ENCODE measurements at places on chromosomes 2 and 18.

DNA sequence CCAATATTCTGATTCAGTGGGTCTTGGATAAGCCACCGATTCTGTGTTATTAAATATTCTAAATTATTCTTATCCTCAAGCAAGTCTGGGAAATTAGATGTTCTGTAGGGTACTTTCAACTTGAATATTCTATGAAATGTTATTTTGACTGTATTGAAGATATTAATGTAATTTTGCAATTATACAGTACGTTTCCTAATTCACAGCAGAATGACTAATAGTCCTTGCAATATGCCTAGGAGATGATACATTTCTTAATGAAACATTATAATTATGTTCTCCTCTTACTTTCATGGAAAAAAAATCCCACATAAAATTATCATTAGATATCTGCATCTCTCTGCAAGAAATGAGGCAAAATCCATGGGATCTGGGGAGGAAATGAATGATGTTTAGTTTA, 46.2 kb upstream of the PLA2R1 start:
- H3K36me3 ChIP-seq, result no peaks in the 10 kb centered on the region
- H3K4me3 ChIP-seq, result no peak overlapping the region
- no peak for DNase-seq
- peak overlapping the region; percentile 67 for H3K27ac ChIP-seq
- peaks cover 25% of the 10 kb centered on the region for H3K4me1 ChIP-seq

GRCh38 chr2:231461516-231461971, 2.7 kb downstream of the NCL start:
- peaks cover 30% of the 10 kb centered on the region for H3K4me1 ChIP-seq
- H3K27ac ChIP-seq, result no peak overlapping the region
- DNase-seq, result no peak
- no peak overlapping the region for H3K4me3 ChIP-seq
- H3K36me3 ChIP-seq, result peaks cover 60% of the 10 kb centered on the region

DNA sequence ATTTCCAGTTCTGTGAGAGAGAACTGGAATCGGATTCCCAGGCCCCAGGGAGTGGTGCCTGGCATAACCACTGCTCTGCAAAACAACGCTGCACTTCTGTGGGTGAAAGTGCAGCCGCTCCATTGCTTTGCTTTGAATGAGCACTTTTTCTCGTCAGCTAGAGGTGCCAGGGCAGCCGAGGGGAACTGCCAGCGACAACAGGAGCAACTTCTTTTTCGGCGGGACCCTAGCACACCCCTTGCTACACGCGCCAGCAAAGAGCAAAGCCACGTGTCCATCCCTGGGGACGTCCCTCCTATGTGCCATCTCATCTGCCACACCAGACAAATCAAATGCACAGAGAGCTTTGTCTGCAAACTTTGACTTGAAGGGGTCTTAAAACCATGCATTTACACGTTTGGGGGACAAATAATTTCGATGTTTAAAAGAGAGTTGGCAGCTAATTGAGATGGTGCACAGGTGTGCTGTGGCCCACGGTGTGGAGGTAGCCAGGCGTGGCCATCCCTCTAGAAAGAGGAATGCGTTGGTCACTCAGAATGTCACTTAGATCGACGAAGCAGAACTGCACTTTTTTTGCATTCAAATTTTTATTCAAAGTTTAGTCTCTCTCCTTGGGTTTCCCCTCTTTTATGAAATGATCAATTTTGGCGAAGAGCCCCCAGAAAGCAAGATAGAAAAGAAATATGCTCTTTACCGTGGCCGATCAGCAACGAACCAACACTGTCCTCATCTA, 151.8 kb downstream of the MBP start:
- H3K27me3 ChIP-seq, result no peaks in the 10 kb centered on the region
- H3K4me3 ChIP-seq, result no peak overlapping the region
- H3K36me3 ChIP-seq, result no peaks in the 10 kb centered on the region
- peaks cover 7% of the 10 kb centered on the region for H3K4me1 ChIP-seq

DNA sequence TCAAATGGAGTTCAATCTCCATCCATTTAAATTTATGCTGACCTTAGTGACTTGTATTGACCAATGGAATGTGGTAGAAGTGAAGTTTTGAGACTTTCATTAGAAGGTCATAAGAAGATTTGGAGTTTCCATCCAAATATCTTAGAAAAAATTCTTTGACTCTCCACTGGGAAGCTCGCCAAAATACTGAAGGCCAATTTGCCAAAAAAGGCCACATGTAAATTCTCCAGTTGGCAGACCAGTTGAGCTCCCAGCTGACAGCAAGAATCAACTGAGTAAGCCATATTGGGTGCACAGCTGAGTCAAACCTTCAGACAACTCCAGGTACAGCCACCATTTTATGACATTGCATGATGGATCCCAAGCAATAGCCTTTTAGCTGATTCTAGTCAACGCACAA, 228.3 kb upstream of the SETBP1 start:
- H3K27me3 ChIP-seq, result no peaks in the 10 kb centered on the region
- no peak overlapping the region for H3K4me3 ChIP-seq
- DNase-seq, result no peak
- H3K4me1 ChIP-seq, result no peaks in the 10 kb centered on the region

DNA sequence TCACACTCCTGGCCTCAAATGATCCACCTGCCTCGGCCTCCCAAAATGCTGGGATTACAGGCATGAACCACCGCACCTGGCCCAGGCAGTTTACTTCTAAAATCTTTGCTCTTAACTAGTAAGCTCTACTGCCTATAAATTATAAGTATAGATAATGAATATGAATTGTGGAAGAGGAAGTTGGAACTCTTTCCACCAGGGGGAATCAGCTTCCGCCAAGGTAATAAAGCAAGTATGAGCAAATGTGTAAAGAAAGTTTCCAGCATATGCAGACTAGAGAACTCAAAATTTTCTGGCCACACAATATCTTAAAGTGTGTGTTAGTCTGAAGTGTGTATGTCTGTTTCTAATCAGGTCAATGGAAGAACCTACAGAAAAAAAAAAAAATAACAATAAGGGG, 68.1 kb downstream of the RMDN2 start:
- no peaks in the 10 kb centered on the region for H3K27me3 ChIP-seq
- no peaks in the 10 kb centered on the region for H3K4me1 ChIP-seq
- H3K27ac ChIP-seq, result no peak overlapping the region
- no peak overlapping the region for H3K4me3 ChIP-seq
- H3K36me3 ChIP-seq, result no peaks in the 10 kb centered on the region

GRCh38 chr2:124668161-124668560, 643.1 kb downstream of the CNTNAP5 start:
- DNase-seq, result no peak
- H3K27ac ChIP-seq, result no peak overlapping the region
- no peaks in the 10 kb centered on the region for H3K4me1 ChIP-seq
- no peak overlapping the region for H3K4me3 ChIP-seq
- H3K36me3 ChIP-seq, result no peaks in the 10 kb centered on the region

GRCh38 chr2:186325827-186326535, 160.1 kb upstream of the ZC3H15 start:
- peaks cover 8% of the 10 kb centered on the region for H3K4me1 ChIP-seq
- H3K36me3 ChIP-seq, result no peaks in the 10 kb centered on the region
- no peak overlapping the region for H3K27ac ChIP-seq
- no peaks in the 10 kb centered on the region for H3K27me3 ChIP-seq
- no peak overlapping the region for H3K4me3 ChIP-seq

DNA sequence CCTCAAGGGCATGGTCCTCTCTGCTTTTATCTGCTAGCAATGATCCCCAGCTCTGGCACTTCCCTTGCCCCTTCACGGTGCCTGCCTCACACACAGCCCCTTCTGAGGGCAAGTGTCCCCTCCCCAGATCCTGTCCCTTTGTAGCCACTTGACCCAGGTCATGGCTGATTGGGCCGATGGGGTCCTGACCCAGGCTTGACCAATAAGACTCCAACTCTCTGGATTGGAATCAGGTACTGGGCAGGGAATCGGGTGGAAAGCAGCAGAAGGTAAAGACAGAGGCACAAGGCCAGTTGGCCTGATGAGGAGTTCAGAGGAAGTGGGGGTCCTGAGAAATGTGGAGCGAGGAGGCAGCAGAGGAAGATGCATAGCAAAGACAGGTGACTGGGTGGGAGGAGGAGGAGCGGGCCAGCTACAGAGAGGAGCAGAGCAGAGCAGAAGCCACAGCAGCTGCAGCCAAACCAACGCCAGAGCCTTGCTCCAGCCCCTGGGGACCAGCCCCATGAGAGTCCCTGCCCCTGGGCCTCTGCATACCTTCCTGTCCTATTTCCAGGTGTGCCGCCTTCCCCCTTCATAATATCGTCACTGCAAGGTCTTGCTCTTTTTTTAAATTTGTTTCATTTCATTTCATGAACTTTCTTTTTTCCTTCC, 39.1 kb downstream of the CAPN13 start:
- no peaks in the 10 kb centered on the region for H3K4me1 ChIP-seq
- DNase-seq, result peak; percentile 65

- H3K4me1 ChIP-seq, result no peaks in the 10 kb centered on the region
- H3K4me3 ChIP-seq, result no peak overlapping the region
- DNase-seq, result no peak
- no peak overlapping the region for H3K27ac ChIP-seq
- H3K27me3 ChIP-seq, result no peaks in the 10 kb centered on the region
These were observed 293.2 kb upstream of the EPAS1 start for GRCh38 chr2:46003903-46004473.

- H3K36me3 ChIP-seq, result no peaks in the 10 kb centered on the region
- no peak overlapping the region for H3K4me3 ChIP-seq
These were observed 219.5 kb downstream of the BCL2 start for GRCh38 chr18:63099848-63100629.

DNA sequence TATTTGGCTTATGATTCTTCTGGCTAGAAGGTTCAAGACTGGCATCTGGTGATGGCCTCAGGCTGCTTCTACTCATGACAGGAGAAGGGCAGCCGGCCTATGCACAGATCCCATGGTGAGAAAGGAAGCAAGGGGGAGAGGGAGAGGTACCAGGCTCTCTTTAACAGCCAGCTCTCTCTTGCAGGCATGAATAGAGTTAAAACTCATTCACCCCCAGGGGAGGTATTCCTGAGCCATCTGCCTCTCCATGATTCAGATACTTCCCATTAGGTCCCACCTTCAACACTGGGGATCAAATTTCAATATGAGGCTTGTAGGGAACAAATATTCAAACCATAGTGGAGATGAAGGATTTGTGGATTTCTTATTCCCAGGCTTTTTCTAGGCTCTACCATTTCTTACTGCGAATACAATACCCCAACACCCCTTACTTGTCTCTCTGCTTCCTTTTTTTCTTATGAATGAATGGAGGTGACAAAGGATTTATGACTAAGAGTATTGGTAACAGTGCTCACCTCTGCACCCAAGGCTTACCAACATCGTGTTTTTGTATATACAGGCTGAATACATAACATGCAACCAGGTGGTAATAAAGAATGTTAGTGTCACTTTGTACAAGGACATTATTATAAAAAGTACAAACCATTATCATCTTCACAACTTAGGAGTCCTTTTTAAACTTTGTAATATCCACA, 454.6 kb upstream of the TRIB2 start:
- no peak overlapping the region for H3K4me3 ChIP-seq
- no peak for DNase-seq
- H3K4me1 ChIP-seq, result peaks cover 27% of the 10 kb centered on the region
- no peaks in the 10 kb centered on the region for H3K36me3 ChIP-seq
- no peak overlapping the region for H3K27ac ChIP-seq
- H3K27me3 ChIP-seq, result no peaks in the 10 kb centered on the region

DNA sequence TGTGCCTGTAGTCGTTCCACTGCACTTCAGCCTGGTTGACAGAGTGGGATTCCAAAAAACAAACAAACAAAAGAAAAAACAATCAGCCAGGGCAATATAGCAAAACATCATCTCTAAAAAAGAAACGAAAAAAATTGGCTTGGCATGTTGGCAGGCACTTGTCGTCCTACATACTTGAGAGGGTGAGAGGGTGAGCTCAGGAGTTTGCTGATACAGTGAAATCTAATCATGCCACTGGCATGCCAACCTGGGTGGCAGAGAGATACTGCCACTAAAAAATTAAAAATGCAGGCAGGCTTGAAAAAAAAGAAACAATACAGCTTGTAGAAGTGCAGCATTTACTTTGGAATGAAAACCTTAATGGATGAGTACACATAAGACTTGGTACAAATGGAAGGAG, 282.9 kb upstream of the RGPD4 start:
- no peak overlapping the region for H3K27ac ChIP-seq
- DNase-seq, result no peak
- H3K27me3 ChIP-seq, result no peaks in the 10 kb centered on the region
- no peaks in the 10 kb centered on the region for H3K36me3 ChIP-seq
- H3K4me3 ChIP-seq, result no peak overlapping the region

GRCh38 chr2:63484481-63484880, 103.8 kb downstream of the WDPCP start:
- no peaks in the 10 kb centered on the region for H3K27me3 ChIP-seq
- H3K4me1 ChIP-seq, result no peaks in the 10 kb centered on the region
- no peaks in the 10 kb centered on the region for H3K36me3 ChIP-seq
- DNase-seq, result no peak
- H3K27ac ChIP-seq, result no peak overlapping the region
- no peak overlapping the region for H3K4me3 ChIP-seq

DNA sequence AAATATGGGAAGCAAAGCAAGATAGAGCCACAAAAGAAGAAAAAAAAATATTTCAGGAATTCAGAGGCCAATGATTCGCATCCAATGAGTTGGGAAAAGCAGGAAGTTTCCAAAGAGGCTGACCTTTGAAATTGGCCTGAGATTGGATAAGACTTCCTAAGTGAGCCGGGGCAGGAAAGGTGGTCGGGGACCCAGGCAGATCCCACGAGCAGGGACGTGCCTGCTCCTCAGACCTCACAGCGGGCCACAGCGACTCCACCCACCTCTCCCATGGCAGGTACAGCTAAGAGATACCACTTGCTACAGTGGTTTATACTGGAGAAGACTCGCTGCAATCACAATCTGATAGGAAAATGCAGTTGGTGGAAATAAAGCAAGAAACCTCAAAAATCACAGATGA, 102.8 kb upstream of the SALL3 start:
- H3K36me3 ChIP-seq, result no peaks in the 10 kb centered on the region
- no peak overlapping the region for H3K4me3 ChIP-seq
- H3K27me3 ChIP-seq, result peaks cover 6% of the 10 kb centered on the region
- H3K4me1 ChIP-seq, result peaks cover under 1% of the 10 kb centered on the region
- no peak overlapping the region for H3K27ac ChIP-seq

DNA sequence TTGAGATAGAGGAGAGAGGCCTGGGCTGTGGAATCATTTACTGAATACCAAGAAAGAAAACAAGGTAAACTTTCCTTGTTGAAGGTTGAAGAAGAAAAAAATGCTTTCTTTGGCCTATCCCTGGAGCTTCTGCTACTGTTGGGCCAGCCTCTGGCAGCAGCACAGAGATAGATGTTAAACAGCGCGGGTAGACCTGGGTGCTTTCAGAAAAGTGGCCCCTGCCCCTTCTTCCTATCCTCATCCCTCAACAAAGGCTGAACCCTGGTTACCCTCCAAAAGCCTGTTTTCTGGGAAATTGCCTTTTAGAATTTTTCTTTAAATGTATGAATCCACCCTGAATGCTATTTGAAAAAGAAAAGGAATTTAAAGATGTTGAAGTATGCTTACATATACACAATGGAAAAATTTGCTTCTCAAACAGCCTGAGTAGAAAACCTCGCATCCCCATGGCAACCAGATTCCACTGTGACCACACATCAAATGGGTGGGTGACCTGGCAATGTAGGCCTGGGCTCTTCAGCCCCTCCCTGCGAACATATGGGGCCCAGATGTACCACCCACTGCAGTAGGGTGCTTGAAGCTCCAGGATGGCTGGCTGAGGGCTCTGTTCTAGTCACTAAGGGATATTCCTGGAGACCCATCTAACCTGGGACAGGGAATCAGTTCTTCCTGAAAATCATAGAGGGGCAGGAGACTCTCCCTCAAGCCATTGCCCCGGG, 23.4 kb upstream of the CHRNA1 start:
- H3K27ac ChIP-seq, result peak overlapping the region; percentile 69
- no peaks in the 10 kb centered on the region for H3K27me3 ChIP-seq
- DNase-seq, result no peak
- no peak overlapping the region for H3K4me3 ChIP-seq
- H3K36me3 ChIP-seq, result no peaks in the 10 kb centered on the region

GRCh38 chr18:59768409-59768808, 71.2 kb upstream of the CCBE1 start:
- no peak for DNase-seq
- peaks cover 5% of the 10 kb centered on the region for H3K27me3 ChIP-seq
- no peaks in the 10 kb centered on the region for H3K36me3 ChIP-seq

Measured in suprapubic skin (tissue), 4 donors.